ENCODE measurements at places on chromosomes 1 and 21. TPM values are rescaled to one million over a fixed set of nuclear protein-coding genes. Genes with fewer than 3 reads are reported as not detected.

DNA sequence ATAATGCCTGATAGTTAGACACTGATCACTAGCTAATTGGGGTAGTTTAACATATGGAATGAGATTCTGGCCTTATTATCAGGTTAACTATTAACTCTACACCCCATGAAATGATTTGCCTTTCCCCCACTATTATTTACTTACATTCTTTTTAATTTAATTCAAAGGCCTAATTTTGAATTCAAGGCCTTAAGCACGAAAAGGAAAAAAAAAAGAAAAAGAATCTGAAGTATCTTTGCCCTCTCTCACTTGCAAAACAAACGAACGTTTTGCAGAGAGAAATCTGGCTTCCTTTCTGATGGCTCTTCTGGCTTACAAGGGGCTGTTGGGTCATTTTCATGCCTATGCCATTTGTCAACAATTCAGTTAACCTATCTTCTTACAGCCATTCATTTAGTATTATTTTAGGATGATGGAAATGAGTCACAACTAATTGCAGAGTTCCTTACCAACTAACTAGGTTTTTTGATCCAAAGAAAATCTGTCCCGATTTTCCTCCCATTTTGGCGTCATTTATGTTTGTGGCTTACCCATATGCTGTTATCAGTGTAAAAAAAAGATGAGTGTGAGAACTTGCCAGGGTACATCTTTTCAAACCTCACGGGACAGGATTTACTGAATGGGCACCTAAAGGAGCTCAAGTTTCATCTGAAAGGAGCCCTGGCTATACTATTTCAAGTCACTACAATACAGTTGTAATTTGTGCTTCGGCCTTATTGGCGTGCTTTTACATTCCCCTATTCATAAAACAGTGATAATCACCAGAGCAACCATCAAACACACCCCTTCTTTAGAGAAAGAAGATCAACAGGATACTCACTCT, 1.9 kb upstream of the ERRFI1 start:
- DNase-seq: no peak

GRCh38 chr1:55781944-55782482, 566.8 kb upstream of the USP24 start:
- peak; percentile 58 for DNase-seq

- no peak for DNase-seq
Observed at GRCh38 chr1:5969168-5969567, 23.1 kb downstream of the NPHP4 start.

DNA sequence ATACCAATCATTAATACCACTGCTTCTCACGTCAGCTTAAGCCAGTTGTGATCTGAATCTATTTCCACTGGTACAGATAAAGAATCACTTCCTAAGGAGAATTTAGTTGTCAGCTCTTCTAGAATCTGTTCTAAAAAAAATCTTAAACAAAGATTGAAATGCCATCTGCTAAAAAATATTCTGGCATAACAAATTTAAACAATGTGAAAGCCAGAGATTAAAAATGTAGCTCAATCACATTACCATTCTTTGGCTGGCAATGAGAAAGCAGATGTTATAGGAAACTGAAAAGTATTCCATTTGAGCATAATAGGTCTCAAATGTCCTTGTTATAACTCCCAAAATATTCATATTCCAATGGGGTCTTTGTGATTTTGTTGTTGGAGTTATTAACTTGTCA, 21.7 kb upstream of the LRRC8B start:
- no peak for DNase-seq

DNA sequence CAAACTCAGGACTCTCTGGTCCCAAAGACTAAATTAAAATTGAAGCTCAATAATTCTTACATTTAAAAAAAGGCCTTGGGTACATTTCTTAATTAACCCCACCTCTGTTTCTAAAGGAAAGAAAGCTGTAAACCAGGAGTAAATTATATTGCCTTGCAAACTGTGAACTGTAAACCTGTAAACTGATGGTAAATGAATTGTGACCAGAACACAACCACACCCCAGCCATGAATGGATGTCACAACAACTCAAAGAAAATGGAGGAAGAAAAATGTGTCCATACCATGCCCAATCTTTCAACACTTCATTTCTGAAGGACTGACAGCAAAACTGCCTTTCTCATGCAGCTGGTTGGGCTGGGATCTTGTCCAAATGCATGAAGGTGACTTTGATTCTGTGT, 171.3 kb upstream of the C1orf87 start:
- no peak for DNase-seq

DNA sequence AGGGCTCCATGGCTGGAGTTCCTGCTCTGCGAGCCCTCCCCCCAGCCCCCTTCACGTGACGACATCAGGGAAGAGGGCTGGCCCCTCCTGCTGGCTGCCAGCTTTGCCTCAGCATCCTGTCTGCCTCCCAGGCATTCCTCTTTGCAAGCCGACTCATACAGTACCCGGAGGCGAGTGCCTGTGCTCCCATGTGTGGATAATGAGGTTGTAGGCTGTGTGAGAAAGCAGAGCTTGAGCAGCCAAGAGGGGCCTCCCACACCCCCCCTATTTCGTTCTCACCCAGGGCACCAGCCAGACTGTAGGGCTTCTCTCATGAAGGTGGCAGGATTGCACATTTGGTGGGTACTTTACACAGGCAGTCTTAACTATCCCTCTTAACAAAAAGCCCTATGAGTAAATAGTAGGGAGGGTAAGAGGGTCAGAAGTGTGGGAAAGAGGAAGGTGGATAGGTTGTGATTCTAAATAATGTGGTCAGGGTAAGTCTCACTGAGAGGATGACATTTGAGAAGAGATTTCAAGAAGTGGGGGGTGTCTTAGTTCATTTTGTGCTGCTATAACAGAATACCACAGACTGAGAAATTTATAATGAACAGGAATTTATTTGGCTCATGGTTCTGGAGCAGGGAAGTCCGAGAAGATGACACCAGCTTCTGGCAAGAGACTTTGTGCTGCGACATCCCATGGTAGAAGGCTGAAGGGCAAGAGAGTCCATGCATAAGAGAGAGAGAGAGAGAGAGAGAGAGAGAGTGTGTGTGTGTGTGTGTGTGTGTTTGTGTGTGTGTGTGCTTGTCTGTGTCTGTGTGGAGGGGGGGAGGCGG, 113.5 kb downstream of the OMA1 start:
- peak; percentile 66 for DNase-seq

DNA sequence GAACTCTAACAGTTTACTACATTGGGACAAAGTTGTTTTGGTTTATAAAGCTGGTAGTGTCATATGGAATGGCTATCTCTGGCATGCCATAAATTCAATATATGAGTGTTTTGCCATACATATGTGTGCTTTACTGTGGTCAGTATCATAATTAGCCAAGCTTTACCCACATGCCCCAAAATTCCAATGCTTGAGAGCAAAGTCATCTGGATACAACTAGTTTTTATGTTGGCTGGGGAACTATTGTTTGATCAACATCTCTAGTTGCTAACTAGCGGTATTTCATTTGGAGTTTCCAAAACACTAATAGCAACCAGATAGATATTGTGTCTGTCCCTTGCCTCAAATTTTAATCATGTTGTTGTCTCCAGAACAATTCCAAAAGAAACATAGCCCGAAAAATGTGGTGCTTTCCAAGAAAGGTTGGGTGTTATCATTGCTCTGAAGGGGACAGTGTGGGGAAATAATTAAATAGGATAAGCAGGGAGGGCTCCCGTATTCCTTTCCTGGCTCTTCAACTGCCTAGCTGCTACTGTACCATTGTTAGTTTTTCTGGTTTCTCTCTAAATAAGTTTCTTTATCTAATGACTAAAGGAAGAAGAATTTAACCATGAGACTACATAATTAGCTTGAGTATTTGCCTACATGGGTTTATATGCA, 136.1 kb downstream of the TGFB2 start:
- DNase-seq: no peak

DNA sequence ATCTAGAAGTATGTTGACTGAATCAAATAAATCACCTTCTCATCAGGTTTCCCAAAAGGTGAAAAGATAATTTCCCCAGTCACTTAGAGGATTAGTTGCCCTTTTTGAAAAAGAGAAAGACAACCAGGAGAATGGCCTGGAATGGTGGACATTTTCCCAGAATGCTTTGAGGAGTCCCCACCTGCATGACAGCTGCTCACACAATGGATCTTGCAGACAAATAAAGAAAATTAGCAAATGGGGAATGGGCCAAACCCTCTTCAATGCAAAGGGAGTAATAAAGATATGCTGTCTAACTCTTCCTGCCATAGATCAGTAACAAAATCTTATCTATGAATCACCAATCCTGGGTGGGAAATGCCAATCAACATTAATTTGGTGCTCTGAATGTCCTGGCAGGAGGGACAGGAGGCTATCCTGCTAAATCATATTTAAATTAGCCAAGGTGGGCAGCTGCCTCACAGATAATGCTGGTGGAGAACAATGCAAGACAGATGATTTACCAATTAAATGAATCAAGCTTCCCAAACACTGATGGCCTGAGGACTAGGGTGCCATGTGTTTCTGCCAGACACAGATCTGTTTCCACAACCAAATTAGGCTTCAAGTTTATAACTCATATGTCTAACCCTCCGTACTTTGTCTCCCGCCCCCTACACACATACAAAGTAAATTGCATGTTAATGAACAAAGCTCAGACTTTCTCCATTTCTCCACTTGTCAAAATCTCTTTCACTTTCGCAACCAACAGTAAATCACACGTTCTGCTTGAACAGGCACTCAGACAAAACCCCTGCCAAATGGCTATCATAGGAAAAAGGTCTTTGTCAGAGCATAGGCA, 488.0 kb upstream of the PLXNA2 start:
- no peak for DNase-seq

KCNQ4 gene
- polyA plus RNA-seq: 24.3 TPM

SEMA4A gene
- 2.1 TPM for polyA plus RNA-seq

CFHR1 gene
- polyA plus RNA-seq: 0.30 TPM

LCE1C gene
- polyA plus RNA-seq: not detected

Data from muscle of back (tissue), 13 donors.